ENCODE measurements at places on chromosomes 3 and 15. TPM values are rescaled to one million over a fixed set of nuclear protein-coding genes. Genes with fewer than 3 reads are reported as not detected.

DNA sequence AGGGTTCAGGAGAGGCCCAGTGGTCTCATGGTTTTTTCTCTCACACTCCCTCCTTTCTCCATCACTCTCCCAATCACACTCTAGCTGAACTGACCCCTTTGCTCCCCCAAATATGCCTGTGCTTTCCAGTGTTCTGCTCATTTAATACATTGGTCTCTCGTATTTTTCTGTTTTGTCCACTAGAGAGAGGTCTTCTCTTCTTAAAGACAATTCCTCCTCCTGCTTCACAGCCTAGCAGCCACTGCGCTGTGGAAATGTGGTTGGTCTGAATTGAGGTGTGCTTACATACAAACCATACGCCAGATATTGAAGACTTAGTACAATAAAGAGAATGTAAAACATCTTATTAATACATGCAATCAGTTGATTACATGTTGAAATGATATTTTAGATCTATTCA, 60.6 kb upstream of the XCR1 start:
- no peaks in the 10 kb centered on the region for H3K36me3 ChIP-seq
- H3K4me1 ChIP-seq: peaks cover 44% of the 10 kb centered on the region
- H3K27me3 ChIP-seq: peaks cover 21% of the 10 kb centered on the region
- DNase-seq: peak; percentile 72
- H3K27ac ChIP-seq: no peak overlapping the region
- no peak overlapping the region for H3K4me3 ChIP-seq

The CKMT1A gene
- 0.66 TPM for total RNA-seq

- DNase-seq: peak; percentile 86
- H3K36me3 ChIP-seq: no peaks in the 10 kb centered on the region
- peaks cover 12% of the 10 kb centered on the region for H3K27me3 ChIP-seq
- peaks cover 26% of the 10 kb centered on the region for H3K4me1 ChIP-seq
Observed at GRCh38 chr15:66912001-66912400, 153.4 kb upstream of the SMAD3 start.

GRCh38 chr3:76527773-76528172, 512.1 kb upstream of the ROBO2 start:
- H3K27ac ChIP-seq: no peak overlapping the region
- H3K27me3 ChIP-seq: no peaks in the 10 kb centered on the region
- no peaks in the 10 kb centered on the region for H3K4me1 ChIP-seq
- DNase-seq: no peak
- no peak overlapping the region for H3K4me3 ChIP-seq

The MNS1 gene
- 0.86 TPM for total RNA-seq

The TICRR gene
- 21.0 TPM for total RNA-seq

- peaks cover 7% of the 10 kb centered on the region for H3K27me3 ChIP-seq
- DNase-seq: no peak
- peaks cover 2% of the 10 kb centered on the region for H3K36me3 ChIP-seq
- no peak overlapping the region for H3K4me3 ChIP-seq
- no peak overlapping the region for H3K27ac ChIP-seq
Observed at GRCh38 chr3:38043486-38043885, 4.5 kb downstream of the DLEC1 start.

DNA sequence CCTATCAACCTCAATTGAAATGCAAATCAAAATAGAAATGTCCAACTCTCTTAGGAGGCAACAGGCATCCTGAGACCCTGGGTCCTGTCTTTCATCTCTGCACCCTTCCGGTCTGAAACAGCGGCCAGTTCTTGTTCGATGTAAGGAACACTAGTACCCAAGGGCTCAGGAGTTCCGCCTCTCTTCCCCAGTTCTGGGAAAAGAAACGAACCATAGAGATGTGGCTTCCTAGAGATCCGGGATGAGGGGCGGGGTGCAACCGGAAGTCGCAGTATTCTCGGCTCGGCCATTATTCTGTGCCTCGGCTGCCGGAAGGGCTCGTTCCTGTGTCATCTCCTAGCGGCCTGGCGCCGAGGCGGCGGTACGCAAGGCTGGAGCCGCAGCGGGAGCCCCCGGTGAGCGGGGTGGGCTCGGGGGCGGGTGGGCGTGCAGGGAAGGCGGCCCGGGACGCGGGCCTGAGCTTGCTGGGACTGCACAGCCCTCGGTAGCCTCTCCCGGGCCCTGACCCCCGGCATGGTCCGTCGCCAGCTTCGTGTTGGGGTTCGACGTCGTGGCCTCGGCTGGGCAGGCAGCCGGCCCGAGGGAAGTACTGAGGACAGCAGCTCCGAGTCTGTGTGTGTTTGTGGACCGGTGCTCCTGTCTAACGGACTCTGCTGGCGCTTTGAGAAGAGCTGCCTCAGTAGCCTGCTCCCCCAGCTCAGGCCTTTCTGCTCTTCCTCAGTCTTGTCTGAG, at the start of gene ZNF197:
TSS of gene ZNF197 (plus strand) at position 288 of the 732 bp plus-strand sequence. CDS start 4,119 bp downstream, outside the sequence.
- peaks cover 28% of the 10 kb centered on the region for H3K36me3 ChIP-seq
- no peaks in the 10 kb centered on the region for H3K27me3 ChIP-seq
- peaks cover 14% of the 10 kb centered on the region for H3K4me1 ChIP-seq
- peak; percentile 88 for DNase-seq
- H3K27ac ChIP-seq: peak within 1 kb of the TSS; percentile 81
- peak within 1 kb of the TSS; percentile 90 for H3K4me3 ChIP-seq

DNA sequence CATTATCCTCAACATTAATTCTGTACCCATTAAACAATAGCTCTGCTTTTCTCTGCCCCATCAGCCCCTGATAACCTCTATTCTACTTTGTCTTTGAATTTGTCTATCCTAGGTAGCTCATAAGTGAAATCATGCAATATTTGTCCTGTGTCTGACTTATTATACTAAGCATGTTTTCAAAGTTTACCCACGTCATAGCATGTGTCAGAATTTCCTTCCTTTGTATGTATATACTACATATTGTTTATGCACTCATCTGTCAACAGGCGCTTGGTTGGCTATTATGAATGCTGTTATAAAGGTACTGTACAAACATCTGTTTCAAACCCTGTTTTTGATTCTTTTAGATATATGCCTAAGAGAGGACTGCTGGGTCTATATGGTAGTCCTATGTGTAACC, 18.2 kb downstream of the CSNK1G1 start:
- DNase-seq: no peak
- H3K4me1 ChIP-seq: peaks cover 26% of the 10 kb centered on the region
- peaks cover 28% of the 10 kb centered on the region for H3K36me3 ChIP-seq
- H3K27me3 ChIP-seq: no peaks in the 10 kb centered on the region
- H3K27ac ChIP-seq: no peak overlapping the region
- H3K4me3 ChIP-seq: no peak overlapping the region

Measured in activated CD4-positive, alpha-beta T cell treated with anti-CD3 and anti-CD28 coated beads, Interleukin-2, amount 10 ng/mL, durations not matched to agents 24 days and 14 days (primary cell).